ENCODE measurements at places on chromosomes 6 and 20. TPM values are rescaled to one million over a fixed set of nuclear protein-coding genes. Genes with fewer than 3 reads are reported as not detected.

The LAMA4 gene
- 67.8 TPM for total RNA-seq

The ANKEF1 gene
- 8.2 TPM for total RNA-seq

The SRMS gene
- total RNA-seq: not detected

The OPRM1 gene
- not detected for total RNA-seq

The ME1 gene
- 30.2 TPM for total RNA-seq

The RGS17 gene
- 3.5 TPM for total RNA-seq

The CARMIL1 gene
- 38.6 TPM for total RNA-seq

The VGLL2 gene
- not detected for total RNA-seq

- DNase-seq: no peak
Observed at GRCh38 chr6:139753198-139753861, 378.9 kb upstream of the CITED2 start.

DNA sequence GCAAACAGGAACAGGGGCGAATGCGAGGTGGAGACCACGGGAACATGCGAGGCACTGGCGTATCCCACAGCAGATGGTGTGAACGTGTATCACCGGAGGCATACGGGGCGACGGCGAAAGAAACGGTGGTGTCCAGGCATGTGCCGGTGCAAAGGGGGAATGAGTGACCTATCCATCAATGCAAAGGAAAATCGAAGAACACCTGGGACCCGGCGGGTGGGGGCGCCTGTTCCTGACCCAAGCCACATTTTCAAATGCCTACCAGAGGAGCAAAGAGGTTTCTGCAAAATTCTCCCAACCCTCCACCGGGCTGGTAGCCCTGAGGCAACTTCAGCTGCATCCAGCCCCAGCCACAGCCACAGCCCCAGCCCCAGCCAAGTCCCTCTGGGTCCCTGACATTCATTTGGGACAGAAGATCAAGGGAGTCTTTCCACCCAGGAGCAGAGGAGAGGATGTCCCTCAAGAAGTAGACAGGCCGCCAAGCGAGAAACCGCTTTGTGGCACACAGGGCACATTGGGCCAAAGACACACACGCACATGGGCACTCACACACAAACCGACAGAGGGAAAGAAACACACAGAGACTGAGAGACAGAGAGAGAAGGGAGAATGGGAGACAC lies 164.0 kb upstream of the ZNF337 start:
- no peak for DNase-seq

DNA sequence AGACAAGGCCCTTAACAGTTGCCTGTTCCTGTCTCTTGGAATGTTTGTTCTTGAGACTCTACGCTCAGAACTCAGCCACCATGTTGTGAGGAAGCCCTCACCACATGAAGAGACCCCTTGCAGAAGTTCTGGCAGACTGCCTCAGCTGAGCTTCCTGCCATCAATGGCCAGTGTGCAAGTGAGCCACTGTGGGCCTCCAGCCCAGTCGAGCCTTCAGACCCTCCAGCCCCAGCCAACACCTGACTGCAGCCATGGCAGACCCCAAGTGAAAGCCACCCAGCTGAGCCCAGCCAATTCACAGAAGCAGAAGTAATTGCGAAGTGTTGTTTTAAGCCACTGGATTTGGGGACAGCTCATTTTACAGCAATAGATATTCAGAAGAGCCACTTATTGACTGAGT lies 78.3 kb downstream of the SNX5 start:
- no peak for DNase-seq

- DNase-seq: no peak
Observed at GRCh38 chr6:167267921-167268401, 23.2 kb upstream of the UNC93A start.

DNA sequence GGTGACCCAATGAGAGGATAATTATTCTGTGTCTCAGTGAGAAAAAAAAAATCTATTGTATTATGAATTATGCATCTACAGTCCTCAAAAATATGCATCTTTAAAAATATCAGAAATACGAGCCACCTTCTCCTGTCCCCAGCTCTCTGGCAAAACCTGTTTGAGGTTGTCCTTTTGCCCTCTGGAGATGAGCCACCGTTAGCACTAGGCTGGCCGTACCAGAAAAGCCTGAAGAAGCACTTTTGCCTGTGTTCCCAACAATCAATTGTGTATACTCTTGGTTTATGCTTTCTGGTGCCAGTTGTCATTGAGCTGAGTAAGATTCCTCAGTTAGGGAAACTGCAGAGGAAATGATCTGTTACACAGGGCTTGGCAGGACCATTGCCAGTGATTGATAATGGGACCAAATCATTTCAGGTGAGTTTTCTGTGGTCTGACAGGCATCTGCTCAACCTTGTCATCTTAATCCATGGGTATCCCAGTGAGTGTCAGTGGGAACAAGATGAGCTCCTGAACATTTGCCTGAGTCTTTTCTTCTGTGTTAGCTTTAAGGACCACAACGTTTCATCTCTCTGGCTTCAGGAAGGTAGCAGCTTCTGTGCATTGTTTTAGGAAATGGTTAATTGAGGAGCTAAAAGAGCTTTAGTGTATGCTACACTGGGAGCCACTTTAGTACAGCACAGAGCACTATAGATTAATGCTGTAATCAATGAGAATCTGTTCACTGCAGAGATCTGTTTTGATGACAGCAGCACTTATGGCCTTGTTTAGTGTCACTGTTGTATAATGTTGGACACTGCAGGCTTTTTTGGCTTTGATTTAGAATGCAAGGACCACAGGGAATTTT lies 330.1 kb downstream of the RIMS1 start:
- DNase-seq: peak; percentile 82

- DNase-seq: no peak
Observed at GRCh38 chr6:56238352-56238751, 9.0 kb downstream of the COL21A1 start.

GRCh38 chr6:70549327-70549726 lies 17.4 kb upstream of the SDHAF4 start:
- DNase-seq: no peak

DNA sequence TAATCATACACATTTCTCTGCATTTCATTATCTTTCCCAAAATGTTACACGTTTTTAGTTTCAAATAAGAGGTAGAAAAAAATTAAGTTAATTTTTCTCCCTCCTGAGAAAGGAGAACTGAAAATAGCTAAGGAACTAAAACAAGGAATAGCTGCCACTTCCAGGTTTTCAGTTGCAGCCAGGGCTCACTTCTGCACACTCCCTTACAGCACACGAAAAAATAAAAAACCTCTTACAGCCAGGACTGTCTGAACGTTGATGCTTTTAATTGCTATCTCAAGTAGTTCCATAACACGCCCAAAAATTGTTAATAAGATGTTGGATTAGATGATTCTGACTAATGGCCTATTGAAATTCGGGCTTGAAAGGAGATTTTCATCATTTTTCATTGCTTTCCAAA lies 153.7 kb upstream of the THBS2 start:
- DNase-seq: no peak

GRCh38 chr20:31923388-31924331 lies 28.2 kb downstream of the PDRG1 start:
- DNase-seq: no peak

GRCh38 chr20:41200446-41201202 lies 63.3 kb downstream of the PLCG1 start:
- DNase-seq: no peak

- DNase-seq: no peak
Observed at GRCh38 chr20:61430228-61430624, 178.2 kb downstream of the CDH4 start.

DNA sequence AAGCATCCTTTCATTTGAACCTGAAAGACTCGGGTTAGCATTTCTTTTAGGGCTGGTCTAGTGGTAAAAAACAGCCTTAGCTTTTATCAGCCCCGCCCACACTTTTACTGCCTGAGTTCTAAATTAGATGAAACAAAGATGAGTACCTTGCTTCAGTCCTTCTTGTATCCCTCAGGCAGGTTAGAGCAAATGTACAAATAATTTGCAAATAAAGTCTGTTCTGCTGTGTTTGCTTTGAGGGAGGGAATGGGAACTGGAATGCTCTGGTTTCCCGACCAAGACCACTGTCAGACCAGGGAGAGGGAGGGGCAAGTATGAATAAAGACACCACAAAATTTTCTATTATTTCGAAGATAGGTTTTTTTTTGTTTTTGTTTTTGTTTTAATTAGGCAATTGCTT lies 85.5 kb upstream of the FLRT3 start:
- DNase-seq: no peak

DNA sequence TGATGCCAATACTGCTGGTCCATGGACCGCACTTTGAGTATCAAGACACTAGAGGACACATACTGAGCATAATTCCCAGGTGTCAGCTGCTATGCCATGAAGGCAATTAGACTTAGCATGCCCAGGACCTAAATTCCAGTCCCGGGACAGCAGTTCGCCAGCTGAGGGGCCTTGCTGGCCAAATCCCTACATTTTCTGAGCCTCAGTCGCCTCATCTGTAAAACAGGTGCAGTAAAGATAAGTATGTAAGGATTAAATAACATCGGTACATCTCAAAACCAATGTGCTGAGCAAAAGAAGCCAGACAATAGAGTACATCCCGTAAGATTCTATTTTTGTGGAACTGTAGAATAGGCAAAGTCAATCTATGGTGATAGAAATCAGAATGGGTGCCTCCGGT lies 1.0 kb downstream of the BFSP1 start:
- no peak for DNase-seq

DNA sequence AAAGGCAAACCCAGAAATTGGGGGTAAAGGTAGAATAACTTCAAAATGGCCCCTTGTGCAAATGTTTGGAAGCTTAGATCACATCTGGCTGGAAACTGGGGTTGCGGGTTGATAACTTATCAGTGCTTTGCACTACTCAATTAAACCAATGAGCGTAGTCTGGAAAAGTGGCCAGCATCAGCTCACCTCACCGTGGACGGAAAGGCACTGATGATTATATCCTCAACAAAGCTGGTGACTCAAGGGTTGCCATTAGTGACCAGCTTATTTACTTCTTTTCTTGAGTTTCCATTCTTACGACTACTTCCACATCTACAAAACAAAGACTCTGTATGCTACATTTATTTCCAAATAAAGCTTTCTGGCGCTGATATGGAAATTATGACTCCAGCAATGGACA lies 198.5 kb upstream of the HEY2 start:
- DNase-seq: no peak
